GM23248 (cell line): ENCODE measurements at places on chromosomes 7 and 10. TPM values are rescaled to one million over a fixed set of nuclear protein-coding genes. Genes with fewer than 3 reads are reported as not detected.

IRF5 gene
- under 0.01 and 1.6 TPM in 2 replicates for total RNA-seq

CALHM3 gene
- total RNA-seq: not detected in 2 replicates

CUZD1 gene
- total RNA-seq: 0.11 and 0.13 TPM in 2 replicates

PPP1R9A gene
- total RNA-seq: not detected in 2 replicates

IGFBP3 gene
- total RNA-seq: 29,310 and 34,986 TPM in 2 replicates

INMT gene
- 0.13 TPM in 1 of 2 replicates, not detected in the other for total RNA-seq

PRSS37 gene
- not detected in 2 replicates for total RNA-seq

BMPER gene
- total RNA-seq: 85.2 and 97.3 TPM in 2 replicates

OPALIN gene
- not detected in 2 replicates for total RNA-seq

PPP1R3A gene
- total RNA-seq: not detected in 2 replicates

ZYX gene
- total RNA-seq: 140 and 148 TPM in 2 replicates

TMEM176A gene
- total RNA-seq: not detected in 2 replicates
